Mesenteric fat pad (tissue), 1 donor: ENCODE measurements at places on chromosomes 4 and X.

DNA sequence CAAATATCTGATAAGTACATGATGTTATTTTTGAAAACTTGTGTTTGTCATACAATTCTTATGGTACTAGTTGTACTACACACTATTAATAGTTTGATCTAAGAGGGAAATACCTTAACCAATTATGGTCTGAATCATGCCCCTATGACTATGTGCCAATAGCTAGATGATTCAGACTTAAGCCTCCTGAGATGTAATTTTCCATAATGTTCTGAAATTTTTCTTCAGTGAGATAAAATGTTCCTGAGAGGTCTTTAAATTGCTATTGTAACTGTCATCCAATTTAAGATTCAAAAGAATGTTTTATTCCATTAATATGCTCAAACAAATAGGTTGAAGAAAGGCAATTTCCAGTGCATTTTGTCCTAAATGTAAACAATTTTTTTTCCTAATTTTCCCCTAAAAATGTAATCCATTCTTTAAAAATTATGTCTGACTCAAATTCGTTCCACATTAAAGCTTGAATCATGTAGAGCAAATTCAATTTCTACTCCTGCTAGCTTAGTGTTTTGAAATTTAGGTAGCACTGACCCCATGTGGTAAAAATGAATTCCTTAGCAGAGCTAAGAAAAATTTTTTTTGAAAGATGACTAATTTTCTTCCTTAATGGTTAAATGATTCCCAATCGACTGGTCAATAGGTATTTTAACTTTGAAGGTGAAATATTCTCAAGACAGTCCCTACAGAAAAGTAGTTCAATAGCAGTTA lies 49.1 kb downstream of the APOOL start:
- no peak for DNase-seq

GRCh38 chr4:3190549-3190948 lies 58.4 kb upstream of the MSANTD1 start:
- no peak for DNase-seq

- DNase-seq: peak; percentile 81
Measured at GRCh38 chrX:71989768-71990426, 79.3 kb downstream of the NHSL2 start.

GRCh38 chr4:87961993-87962392 lies 13.5 kb upstream of the SPP1 start:
- DNase-seq: no peak

GRCh38 chrX:71053217-71053621 lies 14.9 kb downstream of the SNX12 start:
- DNase-seq: no peak

- DNase-seq: no peak
Measured at GRCh38 chr4:7872264-7872771, 67.3 kb downstream of the AFAP1 start.
